ENCODE measurements at places on chromosomes 4 and X.

DNA sequence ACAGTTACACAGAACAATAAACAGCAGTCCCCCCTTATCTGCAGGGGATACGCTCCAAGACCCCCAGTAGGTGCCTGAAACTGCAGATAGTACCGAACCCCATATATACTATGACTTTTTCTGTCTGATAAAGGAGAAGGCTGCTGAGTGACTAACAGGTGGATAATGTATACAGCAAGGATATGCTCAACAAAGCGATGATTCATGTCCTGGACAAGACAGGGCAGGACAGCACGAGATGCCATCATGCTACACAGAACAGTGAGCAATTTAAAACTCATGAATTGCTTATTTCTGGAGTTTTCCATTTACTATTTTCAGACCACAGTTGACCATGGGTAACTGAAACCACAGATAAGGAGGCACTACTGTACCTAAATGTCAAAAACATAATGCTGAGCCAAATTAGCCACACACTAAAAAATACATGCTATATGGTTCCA is 76.1 kb downstream of the MANBA start:
- DNase-seq, result no peak

GRCh38 chrX:107708762-107709161 is 66.8 kb downstream of the TSC22D3 start:
- no peak for DNase-seq

DNA sequence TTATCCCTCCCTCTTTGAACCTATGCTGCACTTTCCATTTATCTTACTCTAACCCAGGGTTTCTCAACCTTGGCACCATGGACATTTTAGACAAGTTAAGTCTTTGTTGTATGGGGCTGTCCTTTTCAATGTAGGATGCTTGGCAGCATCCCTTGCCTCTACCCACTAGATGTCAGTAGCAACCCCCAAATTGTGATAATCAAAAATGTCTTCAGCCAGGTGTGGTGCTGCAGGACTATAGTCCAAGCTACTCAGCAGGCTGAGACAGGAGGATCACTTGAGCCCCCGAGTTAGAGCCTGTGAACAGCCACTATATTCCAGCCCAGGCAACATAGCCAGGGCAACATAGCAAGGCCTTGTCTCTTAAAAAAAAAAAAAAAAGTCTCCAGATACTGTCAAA is 7.0 kb downstream of the LRCH2 start:
- peak; percentile 54 for DNase-seq

DNA sequence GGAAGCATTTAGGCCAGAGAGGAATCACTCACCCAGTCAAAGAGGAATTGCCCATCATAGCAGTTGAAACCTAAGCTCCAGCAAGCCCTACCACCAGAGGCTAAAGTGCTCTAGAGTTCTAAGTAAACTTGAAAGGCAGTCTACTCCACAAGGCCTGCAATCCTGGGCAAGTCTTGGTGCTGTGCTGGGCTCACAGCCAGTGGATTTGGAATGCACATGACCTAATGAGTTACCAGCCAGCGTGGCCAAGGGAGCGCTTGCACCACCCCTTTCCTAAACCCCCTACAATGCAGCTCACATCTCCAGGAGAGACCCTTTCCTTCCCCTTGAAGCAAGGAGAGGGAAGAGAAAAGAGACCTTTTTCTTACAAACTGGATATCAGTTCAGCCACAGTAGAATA is 445.7 kb downstream of the GASK1B start:
- no peak for DNase-seq

DNA sequence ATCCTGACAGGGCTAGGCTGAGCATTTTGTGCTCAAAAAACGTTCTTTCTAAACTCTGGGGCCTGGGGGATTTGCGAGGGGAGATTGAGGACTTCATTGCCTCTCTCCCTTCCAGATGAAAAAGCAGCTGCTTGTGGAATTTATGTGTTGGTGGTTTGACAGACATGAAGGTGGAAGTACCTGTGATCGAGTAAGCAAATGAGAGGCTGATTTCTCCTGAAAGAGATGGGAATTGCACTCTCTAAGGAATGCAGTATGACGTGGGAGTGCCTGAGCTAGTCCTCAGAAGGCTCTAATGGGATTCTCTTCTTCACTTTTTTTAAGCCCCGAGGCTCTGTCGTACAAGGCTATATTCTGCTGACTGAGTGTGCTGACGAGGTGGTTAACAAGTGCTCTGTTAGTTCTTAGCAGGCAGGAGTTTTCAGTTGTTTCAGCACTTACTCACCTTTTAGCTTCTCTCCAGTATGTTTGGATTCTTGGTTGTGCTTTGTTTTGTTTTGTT is 426.8 kb upstream of the CNKSR2 start:
- no peak for DNase-seq

- no peak for DNase-seq
Observed at GRCh38 chrX:17595456-17596035, 141.7 kb upstream of the SCML1 start.

DNA sequence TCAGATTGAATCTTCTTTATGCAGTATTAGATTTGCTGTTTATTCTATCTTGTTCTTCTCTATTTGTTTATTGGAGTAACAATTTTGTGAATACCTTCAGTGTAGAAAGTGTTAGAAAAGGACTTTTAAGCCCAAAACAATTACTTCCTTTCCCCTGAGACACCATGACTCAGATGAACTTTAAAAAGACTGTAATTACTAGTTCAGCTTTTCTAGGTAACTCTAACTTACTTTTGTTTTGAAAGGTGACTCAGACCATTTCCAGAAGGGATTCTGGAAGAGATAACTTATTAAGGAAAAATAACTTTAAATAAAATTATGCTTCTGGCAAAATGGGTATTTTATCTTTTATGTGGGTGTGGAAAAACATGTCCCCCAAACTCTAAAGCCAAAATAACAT is 561.5 kb upstream of the PCDH10 start:
- DNase-seq, result no peak

DNA sequence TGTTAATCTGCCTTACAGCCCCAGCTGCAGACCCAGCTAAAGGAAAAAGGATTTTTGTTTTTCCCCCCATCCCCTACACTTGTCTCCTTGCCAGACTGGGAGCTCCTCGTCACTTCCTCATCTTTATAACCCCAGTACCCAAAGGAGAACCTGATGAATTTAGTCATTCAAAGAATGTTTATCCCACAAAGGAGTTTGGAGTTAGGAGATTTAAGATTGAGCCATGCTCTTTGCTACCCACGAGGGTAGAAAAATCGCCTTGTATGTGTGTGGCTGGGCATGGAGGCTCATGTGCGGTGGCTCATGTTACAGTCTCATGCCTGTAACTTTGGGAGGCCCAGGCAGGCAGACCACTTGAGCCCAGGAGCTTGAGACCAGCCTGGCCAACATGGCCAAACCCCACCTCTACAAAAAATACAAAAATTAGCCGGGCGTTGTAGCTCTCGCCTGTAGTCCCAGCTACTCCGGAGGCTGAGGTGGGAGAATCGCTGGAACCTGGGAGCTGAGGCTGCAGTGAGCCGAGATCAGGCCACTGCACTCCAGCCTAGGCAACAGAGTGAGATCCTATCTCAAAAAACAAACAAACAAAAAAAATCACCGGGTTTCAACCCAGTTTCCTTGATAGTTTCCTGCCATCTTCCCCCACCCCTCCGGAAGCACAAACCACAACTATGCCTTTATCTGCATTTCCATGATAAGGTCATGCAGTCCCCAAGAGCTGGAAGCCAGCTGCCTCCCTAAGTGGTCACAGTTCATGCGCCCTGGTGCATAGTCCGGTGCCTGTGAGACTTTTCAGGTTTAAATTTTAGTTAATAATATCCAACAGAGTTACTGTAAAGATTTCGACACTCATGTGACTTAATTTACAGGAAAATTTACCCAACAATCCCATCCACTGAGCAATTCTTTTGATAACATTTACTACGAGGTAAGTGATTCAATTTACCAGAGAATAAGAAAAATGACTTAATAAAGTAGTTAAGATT is 1.5 kb downstream of the CFAP97 start:
- DNase-seq, result no peak

- no peak for DNase-seq
Observed at GRCh38 chrX:37912777-37913176, 65.4 kb upstream of the DYNLT3 start.

DNA sequence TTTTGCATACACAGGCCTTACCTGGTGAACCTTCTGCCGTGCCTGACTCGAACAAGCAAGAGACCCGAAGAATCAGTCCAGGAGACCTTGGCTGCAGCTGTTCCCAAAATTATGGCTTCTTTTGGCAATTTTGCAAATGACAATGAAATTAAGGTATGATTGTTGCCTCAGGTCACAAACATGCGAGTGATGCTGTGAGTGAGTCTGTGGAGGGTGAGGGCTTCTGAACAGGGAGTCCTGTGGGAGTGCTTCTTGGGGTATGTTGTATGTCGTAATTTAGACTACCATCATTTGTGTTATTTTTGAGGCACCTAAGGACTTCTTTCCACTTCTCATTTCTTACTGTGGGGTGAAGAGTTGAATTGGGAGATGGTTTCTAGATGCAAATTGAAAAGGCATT is 32.8 kb downstream of the HTT start:
- no peak for DNase-seq

DNA sequence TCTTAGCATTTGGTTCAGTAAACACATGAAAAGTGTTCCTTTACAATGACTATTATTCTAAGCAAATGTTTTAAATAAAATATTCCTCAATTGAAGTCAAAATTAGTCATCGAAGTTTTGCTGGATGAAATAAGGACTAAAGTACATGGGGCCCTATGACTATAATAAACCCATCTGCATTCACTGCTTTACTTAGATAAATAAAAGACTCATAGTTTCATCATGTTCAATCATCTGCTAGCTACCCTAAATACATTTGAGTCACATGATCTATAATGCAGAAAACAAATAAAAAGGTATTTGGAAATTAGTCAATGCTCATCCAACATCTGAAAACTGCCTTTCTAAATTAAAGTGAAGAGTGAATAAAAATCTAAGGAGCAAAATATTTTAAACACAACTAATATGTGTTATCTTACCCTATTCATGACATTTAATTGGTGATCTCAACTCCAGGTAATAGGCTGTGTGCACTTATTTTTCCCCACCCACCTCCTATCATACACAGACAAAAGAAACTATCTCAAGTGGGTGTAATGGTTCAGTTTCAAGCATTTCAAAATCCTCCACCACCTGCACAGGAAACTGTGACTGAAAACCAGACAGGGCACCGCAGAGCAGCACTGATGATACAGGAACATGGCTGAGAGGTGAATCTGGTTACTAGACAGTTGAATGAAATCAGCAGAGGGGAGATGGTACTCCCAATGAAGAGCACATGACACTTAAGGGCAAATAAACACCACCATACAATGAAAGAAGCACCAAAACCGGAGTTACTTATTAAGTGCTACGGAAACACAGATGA is 78.6 kb downstream of the CAMK2D start:
- DNase-seq, result peak; percentile 63

DNA sequence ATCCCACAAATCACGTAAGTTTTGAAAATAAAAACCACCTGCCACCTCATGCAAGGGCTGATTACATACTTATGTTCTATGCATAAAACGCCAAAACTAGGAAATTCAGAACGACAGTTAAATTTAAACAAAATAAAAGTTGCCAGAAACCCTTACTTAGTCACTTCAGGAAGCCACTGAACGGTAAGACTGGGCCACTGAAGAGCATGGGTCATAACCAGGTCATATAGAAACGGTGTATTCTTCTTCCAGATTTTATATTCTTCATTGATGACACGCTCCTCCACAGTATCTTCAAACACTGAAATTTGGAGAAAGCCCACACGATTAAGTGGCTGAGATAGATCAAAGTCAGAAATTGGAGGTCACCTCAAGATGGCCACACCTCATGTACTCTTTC is 1.2 kb downstream of the RBBP7 start:
- DNase-seq, result no peak

- no peak for DNase-seq
Observed at GRCh38 chrX:148632444-148632843, 132.0 kb downstream of the AFF2 start.

DNA sequence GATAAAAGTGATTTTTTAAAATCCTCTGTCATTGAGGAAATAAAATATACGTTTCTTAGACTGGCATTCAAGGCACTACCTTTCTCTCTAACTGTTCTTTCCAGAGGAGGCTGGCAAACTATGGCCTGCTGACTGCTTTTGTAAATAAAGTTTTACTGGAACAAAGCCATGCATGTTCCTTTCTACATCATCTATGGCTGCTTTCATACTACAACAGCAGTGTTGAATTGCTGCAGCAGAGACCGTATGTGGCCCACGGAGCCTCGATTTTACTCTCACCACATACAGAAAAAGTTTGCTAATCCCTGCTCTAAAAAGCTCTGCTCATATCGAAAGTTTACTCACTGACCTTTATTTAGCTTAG is 20.2 kb downstream of the SETD7 start:
- DNase-seq, result no peak

- no peak for DNase-seq
Observed at GRCh38 chrX:132786217-132786616, 172.2 kb downstream of the HS6ST2 start.

DNA sequence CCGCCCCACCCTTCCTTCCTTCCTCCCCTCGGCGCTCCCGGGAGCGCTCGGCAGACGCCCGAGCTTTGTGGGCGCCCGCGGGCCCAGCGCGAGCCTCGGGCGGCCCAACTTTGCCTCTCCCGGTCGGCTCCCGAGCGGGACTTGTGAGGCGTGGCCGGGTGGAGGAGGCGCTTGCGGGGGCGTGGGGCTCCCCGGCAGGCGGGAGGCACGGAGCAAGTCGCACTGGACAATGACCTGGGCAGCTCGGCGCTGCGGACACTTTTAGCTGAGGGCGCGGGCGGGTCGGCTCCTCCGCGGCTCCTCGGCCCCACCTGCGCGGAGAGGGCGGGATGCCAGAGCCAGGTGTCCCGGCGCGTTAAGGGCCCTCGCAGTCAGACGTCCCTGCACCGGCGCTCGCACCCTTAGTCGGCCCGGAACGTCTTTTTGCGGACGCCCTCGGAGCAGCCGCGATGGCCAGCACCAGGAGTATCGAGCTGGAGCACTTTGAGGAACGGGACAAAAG is 385 bp downstream of the DCLK2 start:
- DNase-seq, result peak; percentile 36

DNA sequence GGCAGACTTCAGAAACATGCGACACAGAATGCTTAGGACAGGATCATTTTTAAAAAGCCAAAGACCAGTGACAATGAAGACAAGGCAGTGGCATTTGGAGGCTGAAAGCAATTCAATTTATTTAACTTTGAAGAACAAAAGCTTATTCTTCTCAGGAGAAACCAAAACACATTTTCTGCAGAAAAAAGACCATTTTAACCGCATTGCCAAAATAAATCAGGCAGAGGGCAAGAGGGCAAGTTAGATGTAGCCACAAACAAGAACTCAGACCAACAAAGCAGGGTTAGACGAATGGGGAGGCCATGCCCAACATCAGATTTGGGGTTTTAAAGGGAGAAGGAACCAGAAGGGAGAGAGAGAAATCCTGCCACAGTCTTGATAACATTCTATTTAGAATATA is 58.9 kb downstream of the RELL1 start:
- DNase-seq, result no peak

DNA sequence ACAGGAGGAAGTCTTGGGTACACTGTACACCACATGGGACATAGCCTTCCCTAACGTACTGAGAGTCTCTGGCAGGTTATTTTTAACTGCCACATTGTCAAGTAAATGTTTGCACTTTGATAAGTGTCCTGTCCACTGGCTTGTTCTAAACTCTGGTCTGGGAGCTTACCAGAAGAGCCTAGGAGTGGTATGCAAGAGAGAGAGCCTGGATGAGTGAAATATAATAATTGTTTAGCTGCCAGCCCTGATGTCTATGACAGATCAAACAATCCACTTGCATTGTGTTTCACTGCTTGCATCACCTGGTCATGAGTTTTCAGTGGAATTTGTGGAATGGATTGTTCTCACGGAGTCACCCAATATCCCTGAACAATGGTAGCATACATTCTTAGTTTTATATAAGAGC is 91.6 kb downstream of the SHROOM3 start:
- DNase-seq, result peak; percentile 53
